ENCODE measurements at places on chromosomes 4 and X.

DNA sequence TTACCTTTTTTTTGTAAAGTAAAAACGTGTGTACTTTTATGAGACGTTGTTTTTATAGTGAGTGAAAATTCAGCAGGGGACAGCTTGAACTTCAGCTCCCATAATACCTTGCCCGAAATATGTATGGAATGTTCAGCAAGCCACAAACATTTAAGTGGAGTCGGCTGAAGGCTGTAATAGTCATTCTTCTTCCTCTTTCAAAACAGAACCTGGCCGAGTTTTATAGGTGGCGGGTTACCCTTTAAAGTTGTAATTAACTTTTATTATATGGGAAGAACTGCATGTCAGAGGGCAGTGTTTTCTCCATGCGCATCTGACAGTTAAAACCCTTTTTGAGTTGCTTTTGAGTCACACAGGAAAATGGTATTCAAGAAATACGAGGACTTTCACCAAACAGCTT, 50.7 kb downstream of the CLDN34 start:
- no peak for DNase-seq

GRCh38 chr4:174316546-174316945, 32.8 kb downstream of the CEP44 start:
- DNase-seq = no peak

- DNase-seq = peak; percentile 50
These were observed 45.2 kb downstream of the TRIM2 start for GRCh38 chr4:153249199-153250041.

- DNase-seq = no peak
These were observed 139.4 kb downstream of the EVC2 start for GRCh38 chr4:5568931-5569330.

DNA sequence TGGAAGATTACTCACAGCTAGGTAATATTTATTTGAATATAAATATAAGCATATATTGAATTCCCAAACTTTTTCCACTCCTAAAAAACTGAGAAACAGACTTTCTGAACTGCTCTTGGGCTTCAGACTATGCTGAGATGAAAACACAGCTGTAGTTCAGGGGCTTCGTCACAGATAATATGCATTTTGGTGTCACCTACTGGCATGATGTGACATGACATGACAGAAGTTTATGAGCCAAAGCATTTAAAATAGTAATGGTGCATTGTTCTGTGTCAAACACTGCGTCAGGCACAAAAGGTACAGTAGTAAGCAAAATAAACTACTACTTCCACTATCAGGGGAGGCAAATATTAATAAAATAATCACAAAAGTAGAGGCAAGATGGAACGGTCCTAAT, 171.3 kb downstream of the BTC start:
- no peak for DNase-seq

DNA sequence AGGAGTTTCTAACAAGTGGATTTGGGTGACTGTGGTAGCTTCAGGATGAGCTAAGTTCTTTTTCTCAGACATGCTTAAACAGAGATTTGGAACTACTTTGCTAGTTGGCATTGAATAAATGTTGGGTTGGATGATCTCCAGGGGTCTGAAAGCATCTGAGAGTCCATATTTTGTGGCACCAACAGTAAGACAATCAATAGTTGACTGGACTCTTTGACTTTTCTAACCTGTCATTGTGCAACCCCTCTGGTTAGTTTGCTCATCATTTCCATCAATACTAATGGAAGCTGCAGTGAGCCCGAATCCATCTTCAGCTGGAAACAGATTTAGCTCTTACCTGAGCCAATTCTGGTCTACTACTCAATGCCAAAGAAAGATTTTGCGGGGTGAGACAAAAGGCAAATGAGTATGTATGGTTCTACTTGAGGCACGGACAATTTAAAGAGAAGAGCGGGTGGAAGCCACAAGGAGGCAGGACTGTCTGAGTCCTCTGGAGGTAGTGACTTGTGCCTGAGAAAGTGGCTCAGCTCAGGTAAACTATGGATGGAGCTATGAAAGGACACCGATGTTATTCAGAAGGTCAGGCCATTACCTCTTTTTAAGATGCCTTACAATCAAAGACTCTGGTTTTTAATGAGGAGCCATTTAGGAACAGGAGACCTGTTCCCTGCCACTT, 118.7 kb downstream of the MID1IP1 start:
- no peak for DNase-seq

GRCh38 chr4:98469771-98470170, 188.6 kb downstream of the TSPAN5 start:
- DNase-seq = no peak

- no peak for DNase-seq
These were observed 72.4 kb downstream of the PCYT1B start for GRCh38 chrX:24574743-24575142.

GRCh38 chr4:186832906-186833305, 109.2 kb upstream of the FAT1 start:
- DNase-seq = no peak

DNA sequence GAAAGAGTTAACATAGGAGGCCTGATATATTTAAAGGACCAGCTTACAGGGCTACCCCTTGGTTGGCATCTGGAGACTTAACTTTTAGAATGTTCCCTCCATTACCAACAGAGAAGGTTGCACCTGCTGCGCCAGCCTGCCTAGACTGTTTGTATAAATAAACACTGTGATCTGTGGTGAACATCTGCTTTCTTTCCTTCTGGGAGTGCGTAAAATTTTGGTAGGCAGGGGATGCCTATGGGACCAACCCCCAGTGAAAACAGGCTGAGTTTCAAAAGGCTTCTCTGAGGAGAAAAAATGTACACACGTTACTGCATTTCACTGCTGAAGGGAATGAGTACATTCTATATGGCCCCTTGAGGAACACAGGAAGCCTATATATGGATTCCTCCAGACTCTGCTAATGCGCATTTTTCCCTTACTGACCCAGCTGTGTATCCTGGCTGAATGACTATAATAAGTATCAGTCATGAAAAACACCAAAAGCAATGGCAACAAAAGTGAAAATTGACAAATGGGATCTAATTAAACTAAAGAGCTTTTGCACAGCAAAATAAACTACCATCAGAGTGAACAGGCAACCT, 13.8 kb downstream of the CENPC start:
- no peak for DNase-seq

- DNase-seq = no peak
These were observed at the start of gene ANK2 for GRCh38 chr4:113049421-113050370. ANK2 (plus strand) TSS chr4:113049653; CDS start chr4:113049729, 76 bp downstream.

GRCh38 chr4:139858436-139859205, 193.0 kb downstream of the MGST2 start:
- DNase-seq = no peak

DNA sequence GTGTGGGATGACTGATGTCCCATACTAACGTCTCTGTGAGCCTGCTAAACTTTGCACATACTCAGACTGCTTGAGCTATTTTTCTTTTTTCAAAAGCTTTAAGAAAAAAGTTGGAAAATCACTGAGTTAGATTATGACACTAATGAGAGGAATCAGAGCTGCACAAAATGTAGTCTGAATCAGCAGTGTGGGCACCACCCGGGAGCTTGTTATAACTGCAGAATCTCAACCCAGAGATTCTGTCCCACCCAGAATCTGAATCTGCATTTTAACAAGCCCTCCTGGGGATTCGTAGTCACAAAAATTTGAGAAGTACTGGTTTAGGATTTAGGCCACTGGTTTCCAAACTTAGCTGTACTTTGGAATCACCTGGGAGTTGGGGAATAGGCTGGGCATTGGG, 102.1 kb upstream of the MID1IP1 start:
- no peak for DNase-seq

- no peak for DNase-seq
These were observed 19.5 kb downstream of the SMPX start for GRCh38 chrX:21738210-21738949.

GRCh38 chr4:150258569-150258968, 180.3 kb downstream of the DCLK2 start:
- DNase-seq = no peak

- DNase-seq = no peak
These were observed 930.2 kb upstream of the DIAPH2 start for GRCh38 chrX:95754411-95754810.

- DNase-seq = no peak
These were observed 60.1 kb upstream of the SORCS2 start for GRCh38 chr4:7132249-7132648.

- no peak for DNase-seq
These were observed 56.8 kb downstream of the SLC39A8 start for GRCh38 chr4:102288497-102288896.

DNA sequence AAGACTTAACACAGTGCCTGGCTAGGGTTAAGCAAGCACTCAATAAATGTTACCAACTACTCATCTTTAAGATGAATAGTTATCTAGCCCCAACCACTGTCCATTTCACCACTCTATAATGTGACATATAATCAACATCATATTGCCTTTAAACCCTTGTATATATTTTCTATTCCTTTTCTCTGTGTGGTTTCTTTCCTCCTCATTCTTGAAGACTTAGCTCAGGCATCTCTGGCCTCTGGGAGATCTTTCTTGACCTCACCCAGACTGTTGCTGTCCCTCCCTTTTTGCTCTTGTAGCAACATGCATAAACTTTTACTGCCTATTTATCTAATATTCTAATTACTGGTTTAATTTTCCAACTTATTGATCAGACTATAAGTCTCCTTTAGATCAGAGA, 249.9 kb upstream of the MAB21L2 start:
- DNase-seq = no peak

GRCh38 chr4:93918856-93919255, 90.3 kb downstream of the ATOH1 start:
- DNase-seq = no peak

GRCh38 chrX:16745659-16746058, 26.2 kb downstream of the SYAP1 start:
- no peak for DNase-seq
